Karpas-422 (cell line): ENCODE measurements at places on chromosomes 2 and 18.

DNA sequence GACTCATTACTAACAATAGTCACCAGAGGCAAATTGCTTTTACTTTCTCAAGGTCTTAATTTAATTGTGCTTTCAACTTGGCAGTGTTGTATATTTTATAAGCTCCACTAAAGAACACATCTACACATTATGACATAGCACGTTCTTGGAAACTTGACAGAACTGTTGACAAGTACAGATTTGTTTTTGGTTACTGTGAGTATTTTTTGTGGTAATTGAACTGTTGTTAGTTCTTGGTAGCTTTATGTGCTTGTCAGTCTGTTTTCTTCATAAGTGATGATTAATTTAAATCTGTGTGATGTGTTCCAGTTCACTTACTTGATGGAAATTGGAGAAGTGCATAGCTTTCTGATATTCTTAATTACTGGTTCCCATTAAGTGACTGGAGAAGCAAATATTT, 63.9 kb downstream of the COMMD1 start:
- DNase-seq, result no peak

DNA sequence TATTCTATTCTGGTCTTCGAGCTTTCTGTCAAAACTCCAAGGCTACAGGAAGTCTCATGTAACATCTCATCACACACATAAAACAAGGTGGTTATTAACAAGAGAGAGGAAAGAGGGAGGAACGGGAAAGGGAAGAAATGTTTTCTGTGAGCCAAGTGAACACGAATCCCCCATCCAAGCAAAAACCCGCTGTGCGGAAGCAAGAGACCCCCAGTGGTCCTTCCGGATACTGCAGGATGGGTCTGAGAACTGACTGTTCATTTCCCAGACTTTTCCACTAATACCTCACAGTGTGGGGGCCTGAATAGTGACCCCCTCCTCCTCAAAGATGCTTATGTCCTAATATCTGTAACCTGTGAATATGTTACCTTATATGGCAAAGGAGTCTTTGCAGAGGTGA, 19.0 kb upstream of the DIPK1C start:
- DNase-seq, result peak; percentile 70

- no peak for DNase-seq
These were observed 436.4 kb downstream of the FBXO15 start for GRCh38 chr18:73711256-73711655.

DNA sequence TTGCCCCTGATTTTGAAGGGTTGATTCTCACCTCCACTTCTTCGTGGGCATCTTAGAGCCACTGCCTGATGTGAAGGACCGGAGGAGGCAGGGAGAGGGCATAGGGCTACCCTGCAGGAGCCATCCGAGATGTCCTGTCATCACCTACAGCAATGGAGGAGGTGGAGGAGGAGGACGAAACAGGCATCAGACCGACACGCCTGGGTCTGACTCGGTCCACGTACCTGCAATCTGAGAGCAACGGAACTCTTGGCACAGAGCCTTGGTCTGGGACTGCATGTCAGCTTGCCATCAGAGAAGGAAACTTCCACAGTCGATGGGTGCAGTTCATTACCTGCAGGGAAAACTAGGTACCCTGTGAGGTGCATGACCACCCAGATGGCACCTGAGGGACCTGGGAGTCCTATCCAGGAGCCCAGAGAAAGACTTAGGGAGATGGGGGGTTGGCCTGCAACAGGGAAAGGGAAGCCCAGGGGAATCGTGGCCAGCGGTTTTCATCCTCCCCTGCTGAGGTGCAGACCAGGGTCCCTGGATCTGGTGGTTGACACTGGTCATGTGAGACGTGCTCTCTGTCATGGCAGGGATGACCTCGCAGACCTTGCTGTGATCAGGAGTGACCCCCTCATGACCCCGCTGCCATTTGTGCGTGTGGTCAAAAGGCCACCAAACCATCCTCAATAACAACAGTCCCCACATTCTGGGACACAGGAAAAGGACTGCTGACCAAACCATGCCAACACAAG, 190.8 kb downstream of the SEPTIN10 start:
- no peak for DNase-seq

- DNase-seq, result peak; percentile 52
These were observed 187.1 kb upstream of the OSR1 start for GRCh38 chr2:19545507-19545906.

- DNase-seq, result no peak
These were observed 588 bp downstream of the TMEM214 start for GRCh38 chr2:27033253-27033852.

GRCh38 chr18:24115628-24116027, 23.2 kb upstream of the CABYR start:
- DNase-seq, result no peak

- DNase-seq, result no peak
These were observed 116.1 kb upstream of the LRRTM1 start for GRCh38 chr2:80420530-80421208.

- peak; percentile 25 for DNase-seq
These were observed 17.6 kb downstream of the FMNL2 start for GRCh38 chr2:152352616-152353015.

DNA sequence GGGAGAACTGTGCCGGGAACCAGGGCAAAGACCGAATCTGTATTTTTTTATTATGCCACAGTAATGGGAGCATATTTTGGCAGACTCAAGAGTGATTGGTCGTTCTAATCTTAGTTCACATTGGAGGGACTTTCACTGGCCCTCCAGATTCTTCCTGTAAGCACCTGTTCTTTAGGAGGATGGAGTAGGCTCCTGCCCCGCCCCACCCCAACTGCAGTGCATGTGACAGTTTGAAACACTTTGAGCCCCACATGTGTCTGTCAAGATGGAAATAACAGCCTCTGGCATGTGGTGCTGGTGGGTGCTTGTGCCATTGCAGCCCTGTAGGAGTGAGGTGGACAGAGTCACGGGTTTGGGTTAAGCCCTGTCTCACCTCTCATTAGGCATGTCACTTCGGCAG, 43.3 kb upstream of the TXNDC2 start:
- no peak for DNase-seq

GRCh38 chr2:207126724-207127308, 38.9 kb downstream of the KLF7 start:
- DNase-seq, result no peak

- DNase-seq, result no peak
These were observed 266.7 kb downstream of the METTL4 start for GRCh38 chr18:2304378-2305175.

GRCh38 chr18:36769172-36769571, 59.6 kb downstream of the TPGS2 start:
- no peak for DNase-seq

GRCh38 chr2:38152035-38152434, 76.1 kb upstream of the CYP1B1 start:
- no peak for DNase-seq

- no peak for DNase-seq
These were observed 116.1 kb upstream of the OTX1 start for GRCh38 chr2:62934517-62934916.

GRCh38 chr2:98921062-98921461, 15.0 kb downstream of the CRACDL start:
- DNase-seq, result no peak

- DNase-seq, result no peak
These were observed 18.3 kb downstream of the AAK1 start for GRCh38 chr2:69625078-69625795.

- no peak for DNase-seq
These were observed 56.8 kb downstream of the ASXL2 start for GRCh38 chr2:25821225-25822056.

DNA sequence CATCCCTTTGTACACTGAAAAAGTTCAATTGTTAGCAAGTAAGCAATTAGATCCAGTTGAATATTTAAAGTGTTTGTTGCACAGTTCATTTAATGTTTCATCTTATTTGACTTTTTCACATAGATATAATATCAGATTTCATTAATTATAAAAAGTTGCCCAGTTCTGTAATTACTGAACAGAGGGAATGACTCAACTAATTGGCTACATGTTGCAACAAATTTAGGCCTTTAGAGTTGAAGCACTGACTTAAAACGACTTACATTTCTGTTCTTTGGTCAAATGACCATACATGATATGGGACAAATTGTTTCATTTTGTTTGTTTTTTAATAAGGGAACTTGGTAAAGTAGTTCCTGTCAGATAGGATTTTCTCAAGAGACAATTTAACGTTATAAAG, 68.5 kb upstream of the FAM117B start:
- DNase-seq, result no peak

- no peak for DNase-seq
These were observed 280.1 kb downstream of the NEDD4L start for GRCh38 chr18:58323866-58324762.

GRCh38 chr2:181683518-181684453, 3.5 kb upstream of the NEUROD1 start:
- DNase-seq, result no peak

DNA sequence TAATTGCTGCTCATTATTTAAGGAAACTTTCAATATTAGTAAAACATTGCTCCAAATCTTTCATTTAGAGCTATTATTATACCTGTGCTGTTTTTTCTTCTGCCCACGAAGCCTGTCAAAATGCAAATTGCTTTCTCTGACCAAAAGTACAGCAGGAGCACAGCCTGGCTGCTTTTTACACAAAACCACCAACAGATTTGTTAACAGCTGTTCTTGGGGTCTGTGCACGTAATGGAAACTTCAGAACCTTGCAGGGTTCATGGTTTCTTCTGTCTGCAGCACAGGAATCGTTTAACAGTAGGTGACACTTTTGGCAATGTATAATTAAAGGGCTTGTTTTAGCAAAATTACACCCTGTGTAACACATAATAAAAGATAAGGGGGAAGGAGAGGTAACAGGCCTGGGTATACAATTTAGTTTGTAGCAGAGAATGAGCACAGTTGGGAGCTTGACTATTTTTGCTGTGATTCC, 447.3 kb downstream of the KCNJ3 start:
- DNase-seq, result no peak

DNA sequence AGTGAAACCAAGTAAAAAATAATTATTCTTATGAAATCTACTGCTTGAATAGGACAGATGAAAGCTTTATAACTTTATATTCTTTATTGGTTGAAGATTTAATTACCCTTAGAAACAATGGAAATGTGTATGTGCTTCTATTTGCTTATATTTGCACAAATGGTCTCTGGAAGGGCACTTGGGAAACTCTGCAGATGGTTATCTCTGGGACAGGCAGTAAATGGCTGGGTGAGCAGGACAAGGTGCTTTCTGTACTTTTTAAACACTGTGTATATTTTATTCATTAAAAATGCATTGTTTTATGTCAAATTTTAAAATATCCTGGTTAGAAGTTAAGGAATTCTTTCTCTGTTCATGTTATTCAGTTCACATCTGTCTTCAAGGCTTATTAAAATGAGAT, 131.1 kb downstream of the LRRTM4 start:
- DNase-seq, result no peak

DNA sequence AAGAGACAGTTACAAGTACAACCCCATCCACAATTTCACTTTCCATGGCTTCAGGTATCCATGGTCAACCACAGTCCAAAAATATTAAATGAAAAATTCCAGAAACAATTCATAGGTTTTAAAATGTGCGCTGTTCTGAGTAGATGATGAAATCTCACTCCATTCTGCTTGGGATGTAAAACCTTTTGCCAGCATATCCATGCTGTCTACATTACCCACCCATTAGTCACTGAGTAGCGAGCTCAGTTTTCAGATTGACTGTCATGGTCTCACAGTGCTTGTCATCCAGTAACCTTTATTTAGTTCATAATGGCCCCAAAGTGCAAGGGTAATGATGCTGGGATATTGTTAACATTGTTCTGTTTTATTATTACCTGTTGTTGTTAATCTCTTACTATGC, 40.5 kb downstream of the SMAD4 start:
- no peak for DNase-seq

DNA sequence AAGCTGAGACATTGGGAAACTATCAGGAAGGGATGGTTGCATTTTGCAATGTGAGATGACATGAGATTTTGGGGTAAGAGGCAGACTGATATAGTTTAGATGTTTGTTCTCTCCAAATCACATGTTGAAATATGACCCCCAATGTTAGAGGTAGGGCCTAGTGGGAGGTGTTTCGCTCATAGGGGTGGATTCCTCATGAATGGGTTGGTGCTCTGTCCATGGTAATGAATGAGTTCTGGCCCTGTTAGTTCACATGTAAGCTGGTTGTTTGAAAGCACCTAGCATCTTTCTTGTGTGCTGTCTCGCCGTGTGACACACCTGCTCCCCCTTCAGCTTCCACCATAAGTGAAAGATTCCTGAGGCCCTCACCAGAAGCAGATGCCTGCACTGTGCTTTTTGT, 37.7 kb downstream of the TPRKB start:
- DNase-seq, result no peak

GRCh38 chr2:239298116-239298804, 102.6 kb downstream of the HDAC4 start:
- no peak for DNase-seq

DNA sequence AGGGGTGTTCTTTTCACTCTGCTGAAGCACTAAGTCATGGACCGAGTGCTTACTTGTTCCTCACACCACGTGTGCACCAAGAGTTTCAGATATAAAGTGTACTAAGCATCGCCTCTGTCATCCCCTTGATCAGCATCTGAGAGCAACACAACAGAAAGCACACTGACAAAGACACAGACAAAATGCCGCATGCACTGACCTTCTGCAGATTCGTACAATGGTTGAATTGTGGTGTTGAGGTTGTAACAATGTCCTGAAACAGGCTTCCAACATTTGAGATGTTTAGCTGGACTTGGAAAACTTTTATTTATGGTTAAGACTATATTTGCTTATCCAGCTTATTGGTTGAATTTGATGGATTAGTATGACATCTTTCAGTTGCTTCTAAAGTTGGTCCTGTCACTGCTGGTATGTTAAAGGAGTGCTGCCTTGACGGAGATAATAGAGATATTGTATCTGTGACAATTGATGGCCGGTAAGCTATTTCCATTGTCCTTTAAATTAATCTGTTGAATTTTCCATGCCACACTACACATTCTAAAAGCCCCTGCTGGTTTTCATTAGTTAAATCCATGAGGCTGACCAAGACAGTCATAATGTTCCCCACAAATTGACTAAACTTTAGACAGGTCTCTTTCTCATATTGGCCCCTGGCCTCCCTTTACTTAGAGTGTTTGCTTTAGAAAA, 99.9 kb downstream of the CBLN2 start:
- no peak for DNase-seq

- DNase-seq, result no peak
These were observed 325.8 kb downstream of the DYSF start for GRCh38 chr2:71778936-71779773.
